ENCODE measurements at places on chromosomes 16 and 17. TPM values are rescaled to one million over a fixed set of nuclear protein-coding genes. Genes with fewer than 3 reads are reported as not detected.
A peak's percentile ranks its signal among the peaks of the same experiment; 100 is the strongest.

DNA sequence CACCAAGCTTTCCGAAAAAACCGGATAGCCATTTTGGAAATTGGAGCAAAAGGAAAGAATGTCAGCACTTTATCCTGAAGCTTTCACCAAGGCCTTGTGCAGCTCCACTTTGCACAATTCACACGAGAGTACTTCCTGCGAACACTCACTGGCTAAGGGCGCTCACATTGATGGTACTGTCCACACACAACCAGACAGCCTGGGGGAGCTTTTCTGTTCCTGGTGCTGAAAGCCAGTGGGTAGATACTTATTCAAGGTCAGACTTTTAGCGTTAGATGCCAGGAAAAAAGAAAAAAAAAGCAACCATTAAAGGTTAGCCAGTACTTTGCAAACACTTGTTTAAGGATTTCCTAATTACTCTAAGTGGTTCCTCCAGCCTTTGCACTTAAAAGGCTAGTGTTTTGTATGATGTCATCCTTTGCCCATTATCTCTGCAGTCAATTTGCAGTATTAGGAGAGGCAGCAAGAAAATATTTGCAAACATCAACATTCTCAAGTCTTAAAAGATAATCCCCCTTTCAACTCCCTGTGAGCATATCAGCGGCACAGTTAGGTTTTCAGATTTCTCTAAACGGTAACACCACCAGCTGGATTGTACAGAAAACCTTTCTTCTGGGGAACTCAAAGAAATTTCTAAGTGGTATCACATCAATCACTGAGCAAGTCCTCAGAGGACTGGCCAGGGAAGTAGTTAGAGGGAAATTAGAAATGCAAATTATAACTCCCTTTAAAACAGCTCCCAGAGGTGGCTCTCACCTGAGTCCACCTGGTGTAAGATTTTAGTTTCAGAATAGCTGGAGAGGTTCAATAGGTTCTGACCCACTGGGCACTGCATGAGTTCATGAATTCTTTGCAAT, 243.4 kb upstream of the IRX5 start:
- no peak for DNase-seq

DNA sequence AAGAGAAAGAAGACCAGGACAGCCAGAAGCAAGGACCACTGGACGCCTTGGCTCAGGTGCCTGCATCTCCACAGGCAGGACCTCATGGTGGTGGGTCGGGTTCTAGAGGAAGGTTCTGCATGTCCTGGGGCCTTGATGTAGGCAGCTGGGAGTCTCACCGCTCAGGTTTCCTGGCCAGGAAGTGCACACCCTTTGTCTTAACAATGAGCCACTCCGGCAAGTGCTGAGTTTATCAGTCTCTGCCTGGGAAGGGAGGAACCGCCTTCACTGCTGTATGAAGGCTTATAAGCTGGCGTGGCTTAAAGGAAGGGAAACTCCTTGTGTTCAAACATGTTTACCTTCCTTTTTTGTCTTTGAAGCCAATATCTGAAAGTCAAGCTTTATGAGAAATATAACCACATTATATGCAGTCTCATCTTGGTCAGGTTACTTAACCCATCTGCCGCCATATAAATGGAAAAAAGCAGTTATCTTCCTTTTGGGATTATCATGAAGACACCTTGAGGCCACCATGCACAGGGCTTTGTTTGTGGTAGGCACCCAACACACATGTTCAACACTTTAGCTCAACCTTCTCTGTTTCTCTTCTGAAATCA, at the start of gene ST6GALNAC1:
Gene ST6GALNAC1 (minus strand): TSS at position 205 of the 596 bp plus-strand sequence. CDS start 119 bp downstream, at position 86.
- DNase-seq: peak; percentile 29

- DNase-seq: no peak
Measured at GRCh38 chr17:50469671-50470305, 1.1 kb upstream of the CHAD start.

DNA sequence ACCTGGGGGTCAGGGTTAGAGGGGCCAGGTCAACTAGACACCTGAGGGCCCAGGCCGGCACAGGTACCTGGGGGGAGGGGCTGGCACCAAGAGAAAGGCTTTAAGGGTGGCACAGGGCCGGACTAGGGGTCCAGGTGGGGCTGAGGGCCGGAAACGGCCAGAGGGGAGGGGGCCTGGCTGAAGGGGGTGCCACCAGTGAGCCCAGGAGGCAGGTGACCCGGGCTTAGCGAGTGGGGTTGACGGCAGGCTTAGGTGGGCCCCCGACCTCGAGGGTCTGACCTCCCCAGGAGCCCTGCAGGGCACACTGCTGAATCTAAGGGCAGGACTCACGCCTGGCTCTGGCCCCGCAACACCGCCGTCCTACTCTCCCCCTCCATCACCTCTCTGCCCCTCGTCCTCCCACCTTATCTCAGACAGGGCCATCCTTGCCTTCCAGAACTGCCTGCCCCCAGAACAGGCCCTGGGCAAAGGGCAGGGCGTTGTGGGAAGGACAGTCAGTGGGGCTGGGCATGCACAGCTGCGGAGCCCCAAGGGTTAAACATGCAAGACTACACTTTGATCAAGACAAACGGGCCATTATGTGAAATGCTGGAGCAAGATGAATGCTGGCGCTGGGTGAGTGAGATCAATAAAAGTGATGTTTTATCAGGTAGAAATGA, 44.4 kb downstream of the ACTG1 start:
- DNase-seq: no peak

DNA sequence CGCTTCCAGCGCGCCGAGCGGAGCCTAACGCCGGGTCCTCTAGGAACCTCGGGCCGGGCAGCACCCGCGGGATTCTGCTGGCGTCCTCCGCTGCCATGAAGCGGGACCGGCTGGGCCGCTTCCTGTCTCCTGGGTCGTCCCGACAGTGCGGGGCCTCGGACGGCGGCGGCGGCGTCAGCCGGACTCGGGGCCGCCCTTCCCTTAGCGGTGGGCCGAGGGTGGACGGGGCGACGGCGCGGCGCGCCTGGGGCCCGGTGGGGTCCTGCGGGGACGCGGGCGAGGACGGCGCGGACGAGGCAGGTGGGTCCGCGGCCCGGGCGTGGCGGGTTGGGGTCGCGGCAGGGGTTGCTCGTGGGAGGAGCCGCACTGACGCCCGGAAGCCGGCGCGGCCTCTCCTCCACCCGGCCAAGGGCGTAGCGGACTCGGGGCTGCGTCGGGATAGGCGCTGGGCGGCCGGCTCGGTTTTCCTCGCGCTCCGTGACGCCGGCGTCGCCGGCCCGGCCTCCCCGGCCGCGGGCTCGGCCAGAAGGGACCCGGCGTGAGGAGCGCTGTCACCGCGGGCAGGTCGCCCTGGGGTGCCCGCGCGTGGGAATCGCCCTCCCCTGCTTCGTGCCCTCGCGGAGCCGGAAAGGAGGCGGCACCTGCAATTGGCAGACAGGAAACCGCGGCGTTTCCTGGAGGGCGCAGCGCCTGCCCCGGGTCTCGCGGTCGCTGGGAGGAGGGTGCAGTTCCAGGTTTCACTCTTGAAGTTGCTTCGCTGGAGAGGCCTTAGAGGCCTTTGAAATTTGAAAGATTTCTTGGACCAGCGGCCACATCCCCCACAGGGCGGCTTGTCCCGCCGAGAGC, 432 bp downstream of the ZNF276 start:
- peak; percentile 90 for DNase-seq

GRCh38 chr17:559551-560431, 154.8 kb downstream of the VPS53 start:
- DNase-seq: no peak

The ZNF385C gene
- 0.78 TPM for total RNA-seq

The EVI2A gene
- 38.2 TPM for total RNA-seq

The OTOP2 gene
- not detected for total RNA-seq

The ARHGAP44 gene
- total RNA-seq: 41.2 TPM

The RHBDF1 gene
- total RNA-seq: 48.4 TPM
